ENCODE measurements at places on chromosomes 2 and 18. TPM values are rescaled to one million over a fixed set of nuclear protein-coding genes. Genes with fewer than 3 reads are reported as not detected.

- no peak for DNase-seq
Observed at GRCh38 chr2:216909541-216910210, 49.8 kb upstream of the TNP1 start.

DNA sequence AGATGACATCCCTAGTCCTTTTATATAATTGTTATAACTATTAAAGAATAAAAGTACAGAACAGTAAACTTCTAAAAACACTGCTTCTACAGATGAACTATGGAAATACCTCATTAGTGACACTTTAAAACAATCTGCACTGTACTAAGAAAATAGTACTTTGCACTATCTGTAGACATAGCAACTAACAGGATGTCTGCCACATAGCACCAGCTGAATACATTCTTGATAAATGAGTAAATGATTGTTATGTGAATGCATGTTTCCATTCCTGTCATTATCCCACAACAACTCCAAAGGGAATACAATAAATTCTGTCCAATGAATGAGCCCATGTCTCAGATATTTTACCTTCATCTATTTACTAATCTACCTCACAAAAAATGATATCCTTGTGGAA is 115.3 kb upstream of the SLC35G4 start:
- DNase-seq: peak; percentile 82

GRCh38 chr2:240320204-240320993 is 115.1 kb upstream of the GPC1 start:
- peak; percentile 67 for DNase-seq

DNA sequence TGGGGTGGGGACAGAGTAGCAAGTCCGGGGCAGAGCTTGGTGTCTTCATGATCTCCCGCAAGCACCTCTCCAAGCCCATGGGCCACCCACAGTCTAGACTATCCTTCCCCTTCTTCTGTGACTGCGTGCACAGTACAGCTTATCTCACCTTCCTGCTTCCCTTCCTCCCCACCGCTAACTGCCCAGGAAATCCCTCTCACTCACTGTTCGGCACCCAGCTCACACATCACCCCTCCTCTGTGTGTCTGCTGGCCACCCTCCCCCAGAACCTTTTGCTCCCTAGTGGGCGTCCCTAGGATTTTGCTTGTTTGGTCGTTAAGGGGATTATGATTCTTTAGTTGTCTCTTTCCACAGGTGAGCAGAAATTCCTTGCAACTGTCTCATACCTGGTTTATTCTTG is 31.5 kb upstream of the SMAD7 start:
- no peak for DNase-seq

- no peak for DNase-seq
Observed at GRCh38 chr2:114218383-114218782, 224.1 kb upstream of the DPP10 start.

- DNase-seq: no peak
Observed at GRCh38 chr2:81235601-81236000, 931.0 kb upstream of the LRRTM1 start.

- no peak for DNase-seq
Observed at GRCh38 chr2:13240789-13241487, 524.2 kb downstream of the TRIB2 start.

- no peak for DNase-seq
Observed at GRCh38 chr2:174300114-174300513, 34.6 kb upstream of the SP9 start.

DNA sequence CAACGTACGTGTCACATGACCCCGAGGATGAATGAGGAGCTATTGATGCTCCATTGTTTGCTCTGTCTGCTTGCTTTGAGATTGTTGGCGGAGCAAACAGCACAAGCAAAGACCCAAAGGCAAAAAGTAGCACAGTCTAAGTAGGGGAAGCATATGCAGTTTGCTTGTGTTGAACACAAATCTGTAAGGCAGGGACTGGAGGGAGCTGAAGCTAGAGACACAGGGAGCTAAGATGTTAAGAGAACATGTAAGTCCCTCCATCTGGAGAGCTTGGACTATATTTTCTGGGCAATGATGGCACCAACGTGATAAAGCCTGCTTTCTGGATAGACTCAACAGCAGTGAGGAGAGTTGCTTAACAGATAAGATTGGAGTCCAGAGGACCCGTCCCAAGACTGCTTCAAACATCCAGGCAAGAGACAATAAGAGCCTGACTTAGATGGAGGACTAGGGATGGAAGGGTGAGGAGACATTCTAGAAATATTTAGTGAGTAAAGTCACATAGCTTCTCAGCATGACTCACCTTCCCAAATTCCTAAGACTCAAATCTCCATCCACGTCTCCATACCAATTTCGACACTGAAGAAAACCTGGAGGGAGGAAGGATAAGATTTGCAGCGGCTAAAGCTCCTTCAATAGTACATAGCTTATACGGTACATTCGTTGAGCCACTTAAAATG is 88.1 kb upstream of the KLF7 start:
- DNase-seq: peak; percentile 96

- no peak for DNase-seq
Observed at GRCh38 chr18:52322307-52322706, 17.7 kb upstream of the DCC start.

GRCh38 chr2:152097801-152098495 is 896 bp downstream of the CACNB4 start:
- peak; percentile 24 for DNase-seq

GRCh38 chr18:30175621-30176225 is 866.8 kb downstream of the DSC3 start:
- DNase-seq: no peak

GRCh38 chr2:120685974-120686297 is 49.7 kb upstream of the GLI2 start:
- no peak for DNase-seq

GRCh38 chr2:123670286-123670685 is 354.8 kb upstream of the CNTNAP5 start:
- DNase-seq: no peak

GRCh38 chr2:165634855-165635254 is 159.2 kb downstream of the GALNT3 start:
- DNase-seq: peak; percentile 6

GRCh38 chr2:211468217-211468616 is 911.8 kb downstream of the CPS1 start:
- DNase-seq: no peak

GRCh38 chr2:59223742-59224141 is 982.6 kb upstream of the FANCL start:
- no peak for DNase-seq

DNA sequence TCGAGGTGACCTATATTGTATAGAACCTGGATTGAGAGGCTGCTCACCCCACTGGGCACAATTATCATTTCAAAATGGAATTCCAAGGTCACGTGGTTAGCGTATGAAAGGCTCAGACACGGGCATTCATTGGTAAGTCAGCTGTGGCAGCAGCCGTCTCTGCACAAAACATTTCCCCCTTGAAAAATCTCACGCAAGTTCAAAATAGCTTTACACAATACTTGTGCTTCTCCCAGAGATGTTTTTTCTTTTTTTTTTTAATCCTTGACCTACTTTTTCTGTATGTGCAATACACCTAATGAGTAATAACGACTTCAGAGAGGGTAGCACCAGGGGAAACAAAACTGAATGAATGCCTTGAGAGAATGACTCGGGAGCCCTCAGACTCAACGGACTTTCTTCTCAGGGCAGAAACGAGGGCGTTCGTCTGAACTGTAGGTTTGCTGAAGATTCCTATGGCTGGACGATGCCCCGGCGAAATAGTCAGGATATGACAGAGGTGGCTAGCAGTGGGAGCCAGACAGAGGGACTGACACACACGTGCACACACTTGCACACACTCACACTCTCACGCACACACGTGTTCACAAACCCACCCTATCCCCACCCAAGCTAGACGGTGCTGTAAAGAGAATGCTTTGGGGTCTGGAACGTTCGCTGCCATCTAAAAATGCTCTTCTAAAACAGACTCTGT is 77.8 kb downstream of the PDCL3 start:
- DNase-seq: no peak

- DNase-seq: peak; percentile 81
Observed at GRCh38 chr2:7014174-7014640, 97.0 kb downstream of the RNF144A start.

GRCh38 chr2:37020887-37021796 is 54.8 kb upstream of the STRN start:
- DNase-seq: no peak

DNA sequence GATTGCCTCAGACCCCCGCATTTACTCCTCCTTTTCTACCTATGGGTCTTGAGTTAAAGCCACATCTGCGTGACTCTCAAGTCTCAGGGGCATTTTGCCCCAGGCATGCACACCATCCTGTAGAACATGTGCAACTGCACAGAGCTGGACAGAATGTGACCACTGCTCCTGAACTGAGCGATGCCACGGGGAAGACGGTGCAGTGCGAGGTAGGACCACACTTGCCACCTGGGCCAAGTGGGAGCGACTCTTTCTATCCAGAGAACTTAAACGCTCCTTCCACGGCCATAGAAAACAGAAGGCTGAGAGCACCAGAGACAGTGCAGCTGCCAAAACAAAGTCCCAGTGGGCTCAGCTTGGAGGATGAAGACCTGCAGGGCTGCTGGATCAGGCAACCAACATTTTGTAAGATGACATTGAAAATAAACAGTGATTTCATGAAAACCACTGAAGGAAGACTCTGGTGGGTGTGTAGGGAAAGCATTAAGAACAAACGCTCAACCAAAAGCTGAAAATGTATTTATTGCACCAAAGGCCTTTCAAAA is 149.0 kb upstream of the HDAC4 start:
- no peak for DNase-seq

DNA sequence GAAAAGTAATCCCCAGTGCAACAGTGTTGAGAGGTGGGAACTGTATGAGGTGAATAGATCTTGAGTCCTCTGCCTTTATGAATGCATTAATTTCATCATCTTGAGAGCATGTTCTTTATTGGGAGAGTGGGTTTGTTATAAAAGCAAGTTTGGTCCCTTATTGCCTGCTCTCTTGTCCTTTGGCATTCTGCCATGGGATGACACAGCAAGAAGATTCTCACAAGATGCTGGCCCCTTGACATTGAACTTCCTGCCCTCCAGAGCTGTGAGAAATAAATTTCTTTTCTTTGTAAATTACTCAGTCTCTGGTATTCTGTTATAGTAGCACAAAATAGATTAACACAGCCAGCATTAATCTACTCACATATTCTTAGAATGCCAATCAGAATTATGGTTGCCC is 108.6 kb downstream of the EHBP1 start:
- DNase-seq: peak; percentile 78

DNA sequence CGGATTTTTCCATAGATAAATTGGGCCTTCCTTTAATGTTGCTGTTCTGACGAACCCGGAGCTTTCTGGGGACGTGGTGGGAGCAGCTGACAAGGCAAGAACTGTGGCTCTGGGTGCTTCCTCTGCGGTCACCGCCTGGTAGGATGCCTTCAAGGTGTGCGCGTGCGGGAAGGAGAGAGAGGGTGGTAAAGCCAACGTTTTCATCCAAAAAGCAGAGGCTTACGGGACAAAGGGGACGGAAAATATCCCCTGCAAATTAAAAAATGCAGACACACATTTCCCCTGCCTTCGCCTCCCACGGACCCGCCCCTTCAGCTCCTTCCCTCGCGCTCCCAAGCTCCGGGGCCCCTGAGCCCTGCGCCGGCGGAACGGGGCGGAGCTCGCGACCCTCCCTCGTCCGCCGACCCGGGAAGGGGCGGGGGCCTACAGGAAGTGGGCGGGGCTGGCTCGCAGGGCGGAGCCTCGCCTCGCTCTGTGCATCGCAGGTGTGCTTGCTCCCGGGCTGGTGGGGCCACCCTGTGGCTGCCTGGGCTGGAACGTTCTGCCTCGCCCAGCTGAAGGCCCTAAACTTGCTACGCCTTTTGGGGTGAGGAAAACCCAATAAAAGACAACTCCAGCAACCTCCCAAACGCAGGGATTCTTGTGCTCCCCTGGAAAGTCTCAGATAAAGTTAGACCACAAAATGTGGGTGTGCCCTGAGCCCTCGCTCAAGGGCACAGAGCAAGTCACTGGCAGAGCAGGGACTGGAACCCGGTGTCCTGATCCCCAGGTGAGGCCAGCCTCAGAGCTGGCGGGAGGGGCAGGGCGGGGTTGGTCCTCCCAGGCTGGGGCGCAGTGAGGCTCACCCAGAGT is 25.4 kb upstream of the SLC66A3 start:
- no peak for DNase-seq

DNA sequence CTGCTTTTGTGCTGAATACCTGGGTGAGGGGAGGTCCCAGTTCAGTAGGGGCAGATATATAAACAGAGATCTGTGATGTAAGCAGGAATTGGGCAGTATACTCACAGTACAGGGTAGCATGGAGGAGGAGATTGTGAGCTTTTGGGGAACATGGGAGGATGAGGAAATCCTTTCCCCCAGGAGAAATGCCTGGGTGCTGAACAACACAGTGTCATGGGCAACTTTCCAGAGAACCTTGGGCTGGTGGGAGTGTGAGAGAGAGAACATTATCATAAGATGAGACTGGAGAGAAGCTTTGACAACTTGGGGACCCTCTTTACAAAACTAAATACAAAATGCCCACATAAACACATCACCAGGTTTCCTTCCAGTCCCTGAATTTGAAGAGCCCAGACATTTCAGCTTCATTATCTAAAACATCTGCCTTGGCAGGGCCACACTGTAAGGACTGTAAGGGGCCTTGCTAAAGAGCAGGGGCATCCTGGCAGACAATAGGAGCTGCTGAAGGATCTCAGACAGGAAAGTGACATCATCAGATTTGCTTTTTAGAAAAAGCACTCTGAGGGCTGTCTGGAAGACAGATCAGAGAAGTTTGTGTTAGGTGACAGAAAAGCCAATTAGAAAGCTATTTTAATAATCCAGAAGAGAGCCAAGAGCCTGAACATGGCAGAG is 303.1 kb upstream of the FBXO11 start:
- peak; percentile 36 for DNase-seq

Gene POTEC
- not detected for total RNA-seq

Gene CCDC74B
- 5.8 TPM for total RNA-seq

Gene PIGN
- 39.5 TPM for total RNA-seq

Gene COLEC11
- total RNA-seq: 0.10 TPM

Gene SCN9A
- 0.86 TPM for total RNA-seq

Gene SCYGR6
- not detected for total RNA-seq

Gene IL36RN
- not detected for total RNA-seq

Gene SCN7A
- not detected for total RNA-seq

Gene TWIST2
- total RNA-seq: 24.7 TPM

Gene MAP3K19
- total RNA-seq: not detected

Data from M059J (cell line).